ENCODE measurements at places on chromosomes 6 and 20.

- no peak for DNase-seq
Measured at GRCh38 chr6:104957301-104958177, 632 bp downstream of the LIN28B start.

DNA sequence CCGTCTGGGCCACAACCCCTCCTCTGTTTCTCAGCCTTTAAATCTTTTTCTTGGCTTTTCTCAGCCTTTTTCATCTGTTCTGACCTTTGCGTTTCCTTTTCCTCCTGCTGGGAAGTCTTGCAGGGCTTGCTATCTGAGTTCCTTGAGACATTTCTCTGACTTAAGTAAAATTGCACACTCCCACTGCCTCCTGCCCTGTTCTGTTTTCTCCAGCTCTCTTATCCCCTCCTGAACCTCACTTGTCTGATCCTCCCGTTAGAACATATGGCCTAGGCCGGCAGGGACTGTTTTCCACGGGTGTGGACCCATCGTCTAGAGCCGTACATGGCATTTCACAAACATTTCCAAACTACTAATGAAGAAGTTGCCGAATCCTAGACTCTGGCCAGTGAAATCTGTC, 63.0 kb downstream of the ARID1B start:
- no peak for DNase-seq

DNA sequence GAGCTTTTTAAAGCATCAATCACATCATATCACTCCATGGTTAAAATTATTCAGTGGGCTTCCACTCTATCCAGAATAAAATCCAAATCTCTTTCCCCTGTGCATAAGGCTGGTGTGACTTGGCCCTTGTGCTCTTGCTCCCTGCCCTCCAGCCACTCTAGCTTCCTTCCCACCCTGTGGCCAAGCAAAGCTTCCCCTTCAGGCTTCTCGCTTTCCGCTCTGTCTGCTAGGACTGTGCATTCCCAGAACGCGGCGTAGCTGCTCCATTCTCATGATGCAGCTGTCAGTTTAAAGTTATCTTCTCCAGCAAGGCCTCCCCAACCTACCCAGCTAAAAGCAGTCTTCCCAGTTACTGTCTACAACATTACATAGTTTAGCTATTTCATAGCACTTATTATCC, 19.4 kb upstream of the KCNK16 start:
- no peak for DNase-seq

DNA sequence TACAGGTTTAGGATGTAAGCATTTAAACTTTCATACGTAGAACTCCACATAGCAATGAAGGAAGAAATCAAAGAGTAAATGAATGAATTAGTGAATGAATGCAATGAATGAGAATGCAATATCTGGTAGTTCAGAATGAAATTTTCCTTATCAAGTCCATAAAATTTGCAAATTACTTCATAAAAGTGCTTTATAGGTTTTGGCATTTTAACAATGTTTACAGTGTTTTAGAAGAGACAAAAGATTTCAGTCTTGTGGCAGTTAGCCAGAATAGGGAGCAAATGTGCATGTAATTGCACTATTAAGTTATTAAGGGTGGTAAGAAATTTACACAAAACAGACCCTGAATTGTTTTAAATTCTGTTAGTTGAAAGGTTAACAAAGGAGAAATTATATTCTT, 739.4 kb upstream of the FLRT3 start:
- no peak for DNase-seq

GRCh38 chr20:45581702-45582101, 2.6 kb upstream of the WFDC8 start:
- no peak for DNase-seq

DNA sequence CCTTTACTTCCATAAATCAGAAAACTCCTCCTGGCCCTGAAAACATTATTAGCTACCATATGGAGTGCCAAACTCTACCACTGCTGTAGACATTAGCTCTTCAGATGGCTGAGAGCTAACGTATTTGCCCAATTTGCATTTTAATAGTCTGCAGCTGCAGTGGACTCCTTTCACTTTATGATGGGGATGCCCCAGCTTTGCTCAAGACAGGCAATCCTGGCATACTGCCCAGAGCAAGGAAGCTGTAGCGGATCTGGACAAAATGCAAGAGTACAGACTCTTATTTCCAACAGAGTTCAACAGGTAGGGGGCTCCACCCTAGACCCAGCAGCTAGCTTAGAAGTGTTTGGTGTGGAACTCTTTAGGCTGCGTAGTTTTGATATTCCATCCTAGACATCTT, 246.7 kb downstream of the FOXC1 start:
- no peak for DNase-seq

Measured in stimulated activated CD4-positive, alpha-beta T cell treated with anti-CD3 and anti-CD28 coated beads, Interleukin-4, amount 100 ng/mL, for 4 hours (primary cell).